Kidney capillary endothelial cell (primary cell): ENCODE measurements at places on chromosomes 2 and 18.

DNA sequence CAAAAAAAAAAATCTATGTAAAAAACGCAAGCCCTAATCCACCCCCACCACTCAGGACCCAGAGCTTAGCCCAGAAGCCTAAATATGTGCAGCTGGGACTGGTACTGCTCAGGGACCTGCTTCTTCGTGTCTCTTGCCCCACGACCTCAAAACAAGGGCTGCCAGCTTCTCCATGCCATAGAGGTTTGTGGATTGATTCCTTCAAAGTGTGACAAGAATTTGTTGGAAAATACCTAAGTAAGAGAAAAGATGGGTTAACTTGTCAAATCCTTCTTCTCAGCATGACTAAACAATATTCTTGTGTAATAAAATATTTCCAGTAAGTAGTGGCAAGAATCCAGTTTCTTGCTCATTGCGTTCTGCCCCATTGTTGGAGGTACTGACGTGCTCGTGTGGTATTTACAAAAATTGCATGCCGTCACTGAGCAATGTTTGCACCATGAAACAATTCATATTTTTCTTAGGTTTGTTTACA, 825 bp upstream of the SCYGR1 start:
- DNase-seq: no peak

- no peak for DNase-seq
Observed at GRCh38 chr2:151408788-151409600, 708 bp upstream of the RIF1 start.

DNA sequence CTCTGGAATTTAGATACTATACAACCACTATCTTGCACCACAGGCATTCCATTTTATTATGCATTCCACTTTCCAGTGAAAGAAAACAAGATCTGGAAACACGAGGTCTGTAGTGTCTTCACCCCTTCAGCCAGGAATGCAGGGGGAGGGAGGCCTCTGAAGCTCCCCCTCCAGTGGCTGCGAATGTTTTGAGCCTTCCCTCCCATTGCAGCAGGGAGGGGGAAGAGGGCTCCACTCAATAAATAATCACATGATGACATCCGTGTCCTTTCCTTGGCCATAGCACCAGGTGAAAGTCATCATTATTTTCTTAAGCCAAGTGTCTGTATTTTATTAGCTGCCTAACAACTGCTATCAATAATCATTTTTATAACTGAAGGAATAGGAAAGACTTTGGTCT, 38.6 kb downstream of the ALPK2 start:
- no peak for DNase-seq

- no peak for DNase-seq
Observed at GRCh38 chr2:216949700-216950413, 90.0 kb upstream of the TNP1 start.

- DNase-seq: no peak
Observed at GRCh38 chr2:73172963-73173362, 29.4 kb upstream of the NOTO start.

GRCh38 chr2:112880091-112880531, 30.9 kb upstream of the IL37 start:
- no peak for DNase-seq

DNA sequence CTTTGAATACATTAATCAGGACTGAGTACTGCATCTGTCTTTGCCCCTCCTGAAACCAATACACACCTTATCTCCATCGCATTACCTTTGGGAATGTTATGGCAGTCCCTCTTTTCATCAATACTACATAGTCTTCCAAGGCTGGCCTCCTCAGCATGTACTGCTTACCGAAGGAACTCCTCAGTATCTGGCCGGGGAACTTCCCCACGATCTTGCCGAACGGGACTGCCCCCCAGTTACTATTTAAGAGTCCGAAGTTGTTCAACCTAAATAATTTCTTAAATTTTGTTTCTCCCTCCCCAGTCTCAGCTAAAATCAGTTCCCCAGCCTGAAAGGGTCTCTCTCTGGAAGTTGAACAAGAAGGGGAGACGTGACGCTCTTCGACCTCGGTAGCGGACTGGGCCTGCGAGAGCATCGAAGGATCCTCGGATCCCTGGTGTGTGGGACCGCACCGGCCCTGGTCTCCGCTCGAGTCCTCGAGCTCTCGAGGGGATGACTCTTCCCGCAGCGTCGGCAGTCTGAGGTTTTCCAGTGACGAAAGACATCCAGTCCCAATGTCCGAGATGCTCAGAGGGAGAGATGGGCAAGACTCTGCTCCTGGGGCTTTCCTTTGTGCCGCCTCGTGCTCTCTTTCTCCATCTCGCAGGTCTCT, 489 bp downstream of the TRMT61B start:
- peak; percentile 2 for DNase-seq

GRCh38 chr18:63679820-63680606, 18.3 kb upstream of the SERPINB3 start:
- no peak for DNase-seq

- DNase-seq: no peak
Observed at GRCh38 chr2:205717999-205718398, 35.7 kb downstream of the NRP2 start.

DNA sequence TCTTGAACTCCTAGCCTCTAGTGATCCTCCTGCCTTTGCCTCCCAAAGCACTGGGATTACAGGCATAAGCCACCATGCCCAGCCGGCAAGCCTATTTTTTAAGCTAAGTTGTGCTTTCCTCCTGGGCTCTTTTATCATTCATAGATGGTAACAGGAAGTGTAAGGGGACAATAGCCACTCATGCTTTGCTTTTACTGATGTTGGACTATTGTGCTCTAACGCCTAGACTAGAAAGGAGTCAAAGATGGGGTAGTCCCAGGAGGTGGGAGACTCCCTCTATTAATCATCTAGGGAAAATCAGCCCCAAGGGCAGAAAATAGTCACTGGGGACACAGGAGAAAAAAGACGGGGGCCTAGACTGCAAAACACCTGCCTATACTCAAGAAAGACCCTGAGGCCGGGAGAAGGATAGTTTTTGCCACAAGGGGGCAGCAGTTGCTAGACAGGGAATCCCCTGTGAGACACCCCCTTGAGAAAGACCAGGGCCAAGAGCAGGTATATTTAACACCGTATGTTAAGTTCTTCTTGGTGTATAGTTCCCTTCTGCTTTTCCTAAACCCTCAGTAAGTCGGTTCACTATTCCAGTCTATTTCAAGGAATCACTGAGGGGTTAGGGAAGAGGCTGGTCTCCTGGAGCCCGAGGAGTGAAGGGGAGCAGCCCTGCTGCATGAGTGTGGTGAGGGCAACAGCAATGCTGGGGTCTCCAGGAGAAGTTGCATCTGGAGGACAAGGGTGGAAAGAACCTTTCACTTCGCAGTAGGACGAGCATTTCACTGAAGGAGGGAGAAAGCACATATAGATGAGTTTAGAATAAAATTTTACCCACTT, 2.1 kb upstream of the CXCR1 start:
- peak; percentile 26 for DNase-seq

DNA sequence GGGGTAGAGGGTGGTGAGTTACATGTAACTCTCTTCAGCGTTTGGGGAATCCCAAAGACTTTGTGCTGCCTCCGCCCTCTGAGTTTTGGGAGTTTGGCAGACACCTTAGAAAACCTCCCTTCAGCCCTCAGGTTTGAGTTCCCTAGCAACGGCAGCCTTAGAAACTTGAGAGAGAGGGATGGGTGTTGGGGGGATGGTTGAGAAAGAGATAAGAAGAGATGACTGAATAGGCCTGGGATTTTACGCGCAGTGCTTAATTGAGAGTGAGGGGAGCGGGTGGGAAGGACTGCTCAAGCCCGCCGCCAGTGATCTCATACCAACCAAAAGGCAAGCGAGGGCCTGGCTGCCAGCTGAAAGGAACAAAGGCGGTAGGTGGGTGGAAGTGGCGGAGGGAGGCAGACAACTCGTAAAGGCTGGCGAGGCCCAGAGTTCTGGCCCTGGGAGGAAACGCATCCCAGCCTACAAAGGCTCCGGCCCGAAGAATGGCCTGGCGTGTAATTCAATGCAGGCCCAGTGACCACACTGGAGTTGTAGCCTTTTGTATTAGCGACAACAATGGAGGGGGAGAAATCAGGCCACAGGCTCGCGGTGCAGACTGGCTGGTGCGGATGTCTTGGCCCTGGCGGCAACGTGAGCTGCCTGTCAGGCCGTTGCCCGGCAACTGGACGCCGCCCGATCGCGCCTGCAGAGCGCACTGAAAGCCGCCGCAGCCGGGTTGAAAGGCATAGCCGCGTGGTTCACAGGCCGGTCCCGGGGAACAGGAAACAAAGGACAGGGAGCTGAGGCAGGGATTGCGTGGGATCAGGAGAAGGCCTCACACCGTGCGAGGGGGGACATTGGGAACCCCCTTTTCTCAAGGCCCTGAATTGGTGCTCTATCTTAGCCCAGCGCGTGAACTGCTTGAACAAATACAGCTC, 39.9 kb upstream of the DARS1 start:
- DNase-seq: peak; percentile 90

DNA sequence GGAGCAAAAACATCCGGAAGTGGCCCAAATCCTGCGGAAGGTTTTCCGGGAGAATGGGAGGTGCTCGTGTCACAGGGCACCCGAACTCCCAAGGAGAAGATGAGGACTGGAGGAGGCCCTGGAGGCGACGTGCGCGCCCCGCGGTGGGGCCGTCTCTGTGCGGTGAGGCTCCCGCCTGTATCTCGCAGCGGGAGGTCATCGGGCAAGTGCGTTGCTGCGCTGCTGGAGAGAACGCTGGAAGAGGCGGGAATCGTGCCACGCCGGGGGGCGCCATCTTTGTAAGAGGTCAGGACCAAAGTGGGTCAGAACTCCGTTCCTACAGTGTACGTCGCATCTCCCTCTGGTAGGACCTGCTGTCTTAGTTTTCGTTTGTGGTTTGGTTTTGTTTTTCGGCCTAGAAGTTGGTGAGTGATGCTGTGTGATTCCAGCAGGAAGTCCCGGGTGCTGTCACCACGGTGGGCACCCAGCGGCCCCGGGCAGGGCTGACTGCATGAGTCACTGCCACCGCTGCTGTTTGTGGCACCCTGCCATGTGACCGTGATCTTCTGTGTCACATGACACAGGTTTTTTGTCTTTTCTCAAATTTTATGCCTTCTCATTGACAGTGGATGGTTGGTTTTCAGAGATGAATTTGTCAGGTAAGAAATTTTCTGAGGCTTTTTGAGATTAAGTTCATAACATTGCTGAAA, 21.5 kb upstream of the ATP9B start:
- no peak for DNase-seq

GRCh38 chr18:54673936-54674335, 82.9 kb downstream of the DYNAP start:
- no peak for DNase-seq

DNA sequence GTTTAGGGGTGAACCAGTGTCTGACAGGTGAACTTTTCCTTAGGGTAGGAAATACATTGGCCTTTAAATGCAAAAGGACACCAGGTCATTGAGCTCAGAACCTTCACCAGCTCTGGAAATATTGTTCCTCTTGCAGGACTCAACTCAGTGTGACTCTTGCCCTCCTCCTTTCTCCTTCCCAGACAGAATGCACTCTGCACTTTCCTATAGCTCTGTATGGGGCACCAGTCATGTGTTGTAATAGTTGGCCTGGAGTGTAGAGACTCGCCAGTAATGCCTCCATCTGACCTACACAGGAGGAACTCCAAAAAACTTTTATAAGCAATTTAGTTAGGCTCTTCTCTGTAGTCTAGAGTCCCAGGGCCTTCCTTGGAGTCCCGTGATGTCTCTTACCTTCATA, 248.5 kb upstream of the EPAS1 start:
- no peak for DNase-seq

DNA sequence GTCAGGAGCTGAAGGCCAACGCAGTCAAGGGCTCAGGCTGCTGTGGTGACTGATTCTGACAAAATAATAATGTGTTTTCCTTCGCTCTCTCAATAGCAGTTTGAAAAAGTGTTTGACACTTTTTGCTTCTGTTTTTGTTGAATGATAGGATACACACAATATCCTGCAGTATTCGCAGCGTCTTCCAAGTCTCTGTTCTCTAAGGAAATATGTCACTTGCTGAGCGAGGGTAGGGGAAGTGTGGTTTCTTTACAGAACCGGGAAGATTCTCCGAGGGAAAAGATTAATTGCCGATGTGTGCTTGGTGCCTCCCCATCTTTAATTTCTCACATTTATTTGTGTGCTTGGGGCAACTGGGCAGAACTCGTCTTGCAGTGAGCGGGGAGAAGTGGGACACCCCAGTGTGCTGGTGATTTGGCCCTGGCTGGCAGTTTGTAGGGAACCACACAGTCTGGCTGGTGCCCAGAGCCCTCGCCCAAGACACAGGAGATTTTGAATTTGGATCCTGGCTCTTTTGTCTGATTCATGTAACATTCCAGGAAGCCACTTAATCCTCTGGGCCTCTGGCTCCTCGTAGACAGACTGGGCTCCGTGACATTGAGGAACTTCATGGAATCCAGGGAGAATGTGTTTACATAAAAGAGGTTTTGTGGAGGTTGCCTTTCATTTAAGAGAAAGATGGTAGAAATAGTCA, 169.4 kb downstream of the LDLRAD4 start:
- DNase-seq: peak; percentile 48

DNA sequence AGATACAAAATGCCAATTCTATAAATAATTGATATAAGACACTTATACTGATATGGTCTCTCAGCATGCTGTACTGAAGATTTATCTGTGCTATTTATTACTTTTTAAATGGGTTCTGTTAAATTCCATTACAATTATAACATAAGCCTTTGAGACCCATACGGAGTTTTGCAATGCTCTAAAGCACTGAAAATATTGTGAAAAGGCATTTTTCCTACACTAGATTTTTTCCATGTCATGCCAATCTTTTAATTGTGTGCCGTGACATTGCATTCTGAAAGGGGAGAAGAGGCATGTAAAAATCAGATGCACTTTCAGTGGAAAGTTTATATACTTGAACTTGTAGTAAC, 46.5 kb downstream of the EFEMP1 start:
- no peak for DNase-seq

- no peak for DNase-seq
Observed at GRCh38 chr18:74497778-74498177, 1.6 kb downstream of the CNDP2 start.

GRCh38 chr18:37604032-37604431, 38.4 kb upstream of the CELF4 start:
- peak; percentile 40 for DNase-seq

GRCh38 chr2:138922973-138923563, 142.9 kb upstream of the NXPH2 start:
- peak; percentile 10 for DNase-seq

- DNase-seq: no peak
Observed at GRCh38 chr2:242098445-242099128, 229.1 kb downstream of the RTP5 start.

DNA sequence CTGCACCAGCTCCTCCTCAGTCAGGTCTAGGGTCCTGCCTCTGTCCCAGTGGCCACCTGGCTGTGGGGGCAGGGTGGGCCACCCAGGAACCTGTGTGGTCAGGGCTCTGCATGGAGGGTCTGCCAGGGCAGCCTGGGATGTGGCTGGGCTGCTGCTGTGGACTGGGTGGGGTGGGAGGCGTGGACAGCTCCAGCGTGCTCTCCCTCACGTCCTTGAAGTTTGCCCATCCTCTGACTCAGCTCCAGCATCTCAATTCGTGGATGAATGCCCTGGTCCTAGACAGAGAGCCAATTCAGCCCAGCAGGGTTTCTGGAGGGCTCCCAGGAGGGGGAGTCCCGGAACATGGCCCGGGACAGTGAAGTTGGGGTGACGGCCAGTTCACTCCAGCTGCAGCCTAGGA, 64.3 kb upstream of the EPAS1 start:
- no peak for DNase-seq
